ENCODE measurements at places on chromosomes 7 and 10.

- no peak for DNase-seq
These were observed 269.6 kb upstream of the NEBL start for GRCh38 chr10:21166557-21167287.

GRCh38 chr7:16916105-16916639 lies 34.4 kb upstream of the AGR3 start:
- DNase-seq: no peak

GRCh38 chr7:96707901-96708774 lies 1.5 kb downstream of the SEM1 start:
- no peak for DNase-seq

- DNase-seq: no peak
These were observed 5.5 kb upstream of the SPAG6 start for GRCh38 chr10:22339761-22340328.

DNA sequence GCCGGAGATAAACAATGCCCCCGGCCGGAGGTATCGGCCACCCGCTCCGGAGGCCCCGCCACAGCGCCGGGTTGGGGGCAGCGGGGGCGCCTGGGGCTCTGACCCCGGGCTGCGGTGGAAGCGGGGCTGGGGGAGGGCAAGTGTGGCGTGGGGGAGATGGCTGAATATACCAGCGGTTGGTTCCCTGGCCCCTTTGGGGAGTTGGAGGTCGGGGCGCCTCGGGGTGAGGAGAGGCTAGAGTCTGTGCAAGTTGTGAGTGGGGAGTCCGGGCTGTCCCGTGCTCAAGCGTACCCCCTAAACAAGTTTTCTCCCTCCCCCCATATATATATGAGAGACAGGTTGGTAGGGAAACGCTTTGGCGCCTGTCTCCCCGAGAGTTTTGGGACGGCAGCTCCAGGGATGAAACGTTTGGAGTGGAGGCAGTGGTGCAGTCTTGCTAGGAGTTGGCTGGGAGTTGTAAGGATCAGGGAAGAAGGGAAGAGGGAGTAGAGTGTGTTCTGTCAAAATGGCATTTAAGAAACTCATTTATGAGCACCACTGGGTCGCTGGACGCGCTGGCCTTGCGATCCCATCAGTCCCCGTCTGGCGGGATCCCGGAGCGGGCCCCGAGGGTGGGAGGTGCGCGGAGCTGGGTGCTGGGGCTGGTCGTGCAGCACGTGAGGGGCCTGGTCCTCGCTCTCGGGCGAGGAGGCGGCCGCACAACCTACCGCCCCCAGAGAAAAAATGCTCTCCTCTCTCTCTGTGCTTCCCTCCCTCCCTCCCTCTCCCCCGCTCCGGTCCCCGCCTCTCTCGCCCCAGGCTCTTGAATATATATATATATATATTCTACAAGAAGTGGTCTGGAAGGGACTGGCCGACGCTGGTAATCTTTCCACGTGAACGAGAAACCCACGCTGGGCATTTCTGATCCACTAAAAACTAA lies 1.1 kb downstream of the TET1 start:
- no peak for DNase-seq

DNA sequence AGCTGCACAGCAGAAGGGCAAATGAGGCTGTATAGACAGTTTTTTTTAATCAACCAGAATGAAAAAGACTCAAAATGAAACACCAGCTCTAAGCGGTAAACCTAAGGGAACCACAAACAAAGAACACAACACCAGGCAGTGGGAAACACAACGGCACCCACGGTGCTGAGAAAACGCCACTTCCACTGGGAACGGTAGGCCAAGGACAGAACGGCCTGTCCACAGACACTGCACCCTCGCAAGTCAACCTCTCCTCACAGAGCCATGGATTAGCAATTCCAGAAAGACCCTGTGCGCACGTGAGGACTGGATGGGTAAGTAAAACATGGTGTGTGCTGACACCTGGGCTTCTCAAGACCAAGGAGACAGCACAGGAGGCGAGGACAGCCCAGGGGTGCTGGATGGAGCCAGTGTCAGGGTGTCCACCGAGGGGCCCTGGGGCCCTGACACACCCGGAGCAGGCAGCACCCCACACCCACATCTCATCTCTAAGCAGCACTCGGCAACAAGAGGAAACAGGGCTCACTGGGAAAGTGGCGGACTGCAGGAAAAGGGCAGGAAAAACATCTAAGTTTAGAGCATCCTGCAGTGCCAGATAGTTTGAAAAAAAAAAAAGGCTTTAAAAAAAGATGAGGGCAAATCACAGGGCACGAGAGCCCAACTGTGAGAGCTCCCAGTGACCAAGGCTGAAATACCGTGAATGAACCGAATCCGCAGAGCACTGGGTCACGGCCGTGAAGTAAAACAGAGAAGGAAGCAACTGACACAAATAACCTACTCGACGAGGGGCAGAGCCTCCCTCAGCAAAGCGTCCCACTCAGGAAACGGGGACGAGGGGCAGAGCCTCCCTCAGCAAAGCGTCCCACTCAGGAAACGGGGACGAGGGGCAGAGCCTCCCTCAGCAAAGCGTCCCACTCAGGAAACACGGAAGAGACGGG lies 120.2 kb downstream of the MAD1L1 start:
- DNase-seq: no peak

GRCh38 chr7:139901056-139901795 lies 72.2 kb downstream of the TBXAS1 start:
- DNase-seq: no peak

- DNase-seq: no peak
These were observed 114.7 kb upstream of the ANKRD30A start for GRCh38 chr10:37010741-37011140.

GRCh38 chr7:12257582-12257981 lies 46.5 kb downstream of the TMEM106B start:
- DNase-seq: no peak

DNA sequence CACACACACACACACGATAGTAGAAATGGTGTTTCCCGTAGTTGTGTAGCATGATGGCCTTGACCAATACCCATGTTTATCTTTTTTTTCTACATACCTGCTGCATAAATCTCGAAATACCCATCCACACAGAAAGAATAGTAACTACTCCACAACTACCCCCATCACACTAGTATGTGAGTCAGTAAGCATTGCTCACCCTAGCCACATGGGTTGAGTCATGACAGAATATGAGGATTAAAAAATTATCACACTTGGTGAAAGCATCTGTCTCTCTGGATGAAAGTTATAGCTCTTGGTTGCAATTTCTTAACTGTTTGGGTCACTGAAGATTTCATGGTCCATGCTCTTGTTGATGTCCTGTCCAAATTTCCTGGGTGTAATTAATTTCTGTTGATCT lies 103.4 kb upstream of the MDFIC start:
- no peak for DNase-seq

DNA sequence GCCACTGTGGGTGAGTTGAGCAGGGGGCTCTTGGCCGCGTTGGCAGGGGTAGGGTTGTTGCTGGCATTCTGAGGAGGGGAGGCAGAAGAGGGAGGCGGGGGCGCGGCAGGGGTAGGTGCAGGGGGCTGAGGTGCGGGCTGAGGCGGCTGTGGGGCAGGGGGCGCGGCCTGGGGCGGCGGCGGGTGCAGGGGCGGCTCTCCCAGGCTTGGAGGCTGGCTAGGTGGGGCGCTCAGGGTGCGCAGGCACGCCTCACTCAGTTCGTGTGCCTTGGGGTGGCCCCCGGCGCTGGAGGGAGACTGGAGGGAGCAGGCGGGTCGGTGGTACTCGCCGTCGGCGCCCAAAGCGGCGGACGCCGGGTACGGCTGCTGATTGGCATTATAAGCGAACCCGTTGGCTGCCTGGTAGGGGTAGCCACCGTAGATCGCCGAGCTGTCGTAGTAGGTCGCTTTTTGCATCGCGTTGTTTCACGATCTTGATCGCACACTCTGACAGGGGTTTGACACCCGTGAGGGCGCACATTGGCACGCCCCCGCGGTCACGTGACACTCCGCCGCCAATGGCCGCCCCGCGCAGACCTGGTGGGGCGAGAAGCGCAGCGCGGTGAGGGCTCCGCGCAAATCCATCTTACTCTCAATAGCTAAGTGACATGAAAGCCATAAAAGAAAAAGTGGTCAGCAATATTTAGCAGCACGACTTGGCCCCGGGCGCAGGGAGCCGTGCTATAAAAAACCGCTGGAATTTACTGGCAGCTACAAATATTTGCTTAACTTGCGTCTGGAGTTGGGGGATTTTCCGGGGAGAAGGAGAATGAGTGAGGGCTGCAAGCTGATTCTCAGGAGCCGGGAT lies 7.9 kb upstream of the HOXA2 start:
- DNase-seq: no peak

- DNase-seq: no peak
These were observed 40.0 kb downstream of the VOPP1 start for GRCh38 chr7:55532150-55532917.

DNA sequence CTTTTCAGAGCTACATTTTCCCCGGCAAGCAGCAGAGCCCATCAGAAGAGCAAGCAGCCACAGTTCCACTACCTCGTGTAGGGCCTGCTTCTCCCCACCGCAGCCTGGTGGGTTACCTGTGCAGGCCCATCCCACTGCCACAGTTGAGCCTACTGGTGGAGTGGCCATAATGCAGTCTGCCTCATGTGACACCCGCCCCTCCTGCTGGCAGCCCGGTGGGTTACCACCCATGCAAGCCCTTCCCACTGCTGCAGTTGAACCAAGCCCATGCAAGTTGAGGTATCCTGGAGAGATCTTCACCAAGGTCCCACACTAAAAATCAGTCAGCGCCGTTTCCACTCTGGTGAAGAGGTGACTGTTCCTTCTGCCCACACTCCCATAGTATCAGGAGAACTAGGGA lies 32.1 kb upstream of the CNNM1 start:
- no peak for DNase-seq

DNA sequence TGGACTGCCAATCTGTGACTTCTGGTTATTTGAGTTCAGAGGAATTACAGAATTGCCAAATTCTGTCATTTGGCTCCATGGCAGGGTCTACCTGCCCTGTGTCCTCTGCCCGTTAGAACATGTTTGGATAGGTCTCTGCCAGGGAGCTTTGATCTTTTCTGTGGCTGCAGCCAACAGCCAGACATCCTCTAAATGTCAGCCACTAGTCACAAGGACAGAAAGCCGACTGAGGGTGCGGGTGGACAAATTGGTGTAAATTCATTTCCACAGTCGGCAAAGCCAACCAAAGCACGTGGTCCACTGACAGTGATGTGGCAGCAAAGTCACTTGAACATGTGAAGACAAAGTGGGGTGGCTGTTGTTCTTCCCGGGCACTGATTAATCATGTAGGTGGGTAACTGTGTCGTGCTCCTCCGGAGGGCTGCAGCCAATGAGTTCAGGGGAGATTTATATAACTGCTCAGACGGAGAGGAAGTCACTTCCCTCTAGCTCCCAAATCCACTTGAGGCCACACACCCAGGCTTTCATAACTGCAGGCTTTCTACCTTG lies 26.7 kb upstream of the CAMK1D start:
- no peak for DNase-seq

GRCh38 chr10:52379287-52379686 lies 65.2 kb downstream of the DKK1 start:
- DNase-seq: no peak

DNA sequence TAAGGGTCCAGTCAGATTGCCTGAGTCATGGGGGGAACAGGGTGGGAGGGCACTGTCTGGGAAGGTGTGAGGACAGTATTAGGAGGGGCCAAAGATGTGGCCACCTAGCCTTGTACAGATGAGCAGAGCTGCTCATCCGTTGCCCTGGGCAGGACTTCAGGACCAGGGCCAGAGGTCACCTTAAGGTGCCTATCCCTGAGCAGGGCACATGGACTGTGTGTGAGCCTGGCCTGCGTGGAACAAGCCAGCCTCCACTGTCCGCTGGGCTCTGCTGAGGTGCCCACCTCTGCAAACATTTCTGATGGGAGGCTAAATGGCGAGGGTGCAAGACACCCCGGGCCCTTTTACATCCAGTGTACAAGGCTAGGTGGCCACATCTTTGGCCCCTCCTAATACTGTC lies 3.4 kb upstream of the OPN1SW start:
- DNase-seq: no peak

GRCh38 chr7:150370612-150371071 lies 2.0 kb downstream of the REPIN1 start:
- DNase-seq: no peak

DNA sequence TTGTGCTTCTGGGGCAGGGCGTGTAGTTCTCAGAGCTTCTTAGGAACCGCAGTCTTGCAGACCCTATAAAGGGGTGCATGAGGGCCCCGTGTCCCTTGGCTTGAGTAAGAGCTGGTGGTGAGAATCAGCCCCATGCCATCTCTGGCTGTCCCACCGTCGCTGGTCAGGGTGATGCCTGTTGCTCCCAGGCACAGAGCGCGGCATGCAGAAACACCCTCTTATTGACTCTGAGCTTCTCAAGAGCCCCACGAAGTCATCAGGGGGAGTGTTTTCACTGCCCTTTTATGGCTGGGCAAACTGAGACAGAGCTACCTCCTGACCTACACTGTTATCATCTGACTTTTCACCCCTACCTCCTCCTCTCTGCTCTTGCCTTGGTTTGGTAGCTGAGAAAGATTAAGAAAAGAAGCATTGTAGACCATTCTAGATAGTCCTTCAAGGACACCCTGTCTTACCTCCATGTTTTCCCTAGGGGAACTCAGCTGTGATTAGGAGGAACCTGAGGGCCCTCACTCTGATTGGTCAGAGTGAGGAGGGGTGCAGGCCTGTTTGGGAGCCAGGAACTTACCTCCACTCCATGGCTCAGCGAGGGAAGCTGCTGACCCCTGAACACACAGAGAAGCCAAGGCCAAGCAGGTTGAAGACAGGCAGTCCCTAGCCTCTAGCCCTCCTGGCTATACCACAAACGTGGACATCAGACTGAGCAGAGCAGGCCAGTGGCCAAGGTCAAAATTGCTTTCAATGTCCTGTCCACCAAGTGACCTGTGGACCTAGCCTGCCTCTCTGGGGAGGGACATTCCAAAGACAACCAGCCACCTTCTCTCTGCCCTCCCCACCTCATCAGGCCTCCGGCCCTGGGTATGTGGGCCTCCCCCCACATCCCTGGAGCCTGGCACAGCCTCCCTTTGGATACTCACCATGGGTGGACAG lies 17.6 kb downstream of the UNC5B start:
- DNase-seq: no peak

DNA sequence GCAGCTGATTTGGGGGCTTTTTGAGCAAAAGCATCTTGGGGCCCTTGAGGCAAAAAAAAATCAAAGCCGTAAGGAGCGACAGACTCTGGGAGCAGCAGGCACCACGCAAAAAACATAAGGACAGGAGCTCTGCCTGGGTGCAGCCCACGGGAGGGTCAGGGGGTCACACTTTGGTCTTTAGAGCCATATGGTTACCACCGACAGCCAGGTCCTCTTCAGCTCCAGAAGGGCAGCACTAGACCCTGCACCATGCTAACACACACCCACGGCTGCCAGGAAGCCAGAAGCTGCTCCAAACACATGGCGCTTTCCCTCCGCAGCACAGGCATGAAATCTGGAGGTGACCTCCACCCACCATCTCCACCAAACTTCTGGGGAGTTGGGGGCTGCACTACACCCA lies 47.1 kb downstream of the RSU1 start:
- DNase-seq: no peak

DNA sequence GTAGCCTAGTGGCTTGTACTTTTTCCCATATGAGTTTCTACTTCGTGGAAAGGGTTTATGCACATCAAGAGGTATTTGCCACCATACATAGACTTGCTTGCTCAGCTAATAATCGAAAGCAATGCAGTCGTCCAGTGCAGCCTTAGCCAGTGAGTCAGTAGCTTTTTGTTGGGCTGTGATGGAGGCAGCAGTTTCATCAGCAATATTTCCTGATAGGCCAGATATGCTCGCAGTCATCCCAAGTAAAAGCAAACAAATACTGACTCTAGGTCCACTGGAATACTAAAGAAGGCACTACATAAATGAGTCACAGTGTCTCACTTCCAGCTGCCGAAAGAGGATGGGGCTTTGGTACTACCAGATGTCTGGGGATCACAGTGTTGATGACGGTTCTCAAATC lies 2.1 kb upstream of the BNIP3 start:
- DNase-seq: no peak

GRCh38 chr10:96446966-96447596 lies 66.6 kb downstream of the TLL2 start:
- DNase-seq: no peak

Data from stimulated activated CD4-positive, alpha-beta T cell treated with anti-CD3 and anti-CD28 coated beads, TNF-alpha, amount 100 ng/mL, for 48 hours (primary cell).